ENCODE measurements at places on chromosomes 1 and 21.

DNA sequence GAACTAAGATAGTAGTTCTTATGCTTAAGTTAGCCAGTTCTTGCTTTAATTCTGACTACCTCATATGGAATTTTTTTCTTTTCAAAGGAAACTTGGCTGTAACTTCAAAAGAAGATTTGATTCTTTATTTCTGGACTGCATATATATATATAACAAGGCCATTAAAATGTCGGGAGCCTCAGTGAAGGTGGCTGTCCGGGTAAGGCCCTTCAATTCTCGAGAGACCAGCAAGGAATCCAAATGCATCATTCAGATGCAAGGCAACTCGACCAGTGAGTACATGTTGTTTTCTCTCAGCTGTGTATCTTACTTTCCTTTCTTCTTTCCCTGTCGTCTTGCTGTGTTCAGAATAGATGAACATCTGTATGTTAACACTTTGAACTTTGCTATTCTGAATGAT is 21.8 kb downstream of the KIF1B start:
- no peak for DNase-seq

DNA sequence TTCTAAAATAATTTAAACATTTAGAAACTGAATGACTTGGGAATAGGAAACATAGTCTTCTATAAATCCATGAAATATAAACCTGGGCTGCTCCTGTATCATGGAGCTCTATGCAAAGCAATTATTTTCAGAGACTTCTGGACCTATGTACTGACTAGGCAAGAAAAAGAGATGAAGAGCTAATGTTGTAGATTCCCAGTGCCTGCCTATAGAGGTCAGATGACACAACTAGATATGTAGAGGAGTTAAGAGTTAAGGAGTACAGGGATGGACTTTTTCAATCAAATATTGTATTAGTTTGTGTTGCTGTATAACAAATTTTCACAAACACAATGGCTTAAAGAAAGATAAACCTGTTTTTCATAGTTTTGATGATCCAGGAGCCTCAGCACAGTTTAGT is 1434.5 kb downstream of the KCNT2 start:
- no peak for DNase-seq

- no peak for DNase-seq
Measured at GRCh38 chr1:48560577-48560976, 88.6 kb upstream of the SPATA6 start.

- DNase-seq: no peak
Measured at GRCh38 chr21:36065497-36066036, 4.3 kb upstream of the CBR1 start.
